ENCODE measurements at places on chromosomes 7 and 10.

DNA sequence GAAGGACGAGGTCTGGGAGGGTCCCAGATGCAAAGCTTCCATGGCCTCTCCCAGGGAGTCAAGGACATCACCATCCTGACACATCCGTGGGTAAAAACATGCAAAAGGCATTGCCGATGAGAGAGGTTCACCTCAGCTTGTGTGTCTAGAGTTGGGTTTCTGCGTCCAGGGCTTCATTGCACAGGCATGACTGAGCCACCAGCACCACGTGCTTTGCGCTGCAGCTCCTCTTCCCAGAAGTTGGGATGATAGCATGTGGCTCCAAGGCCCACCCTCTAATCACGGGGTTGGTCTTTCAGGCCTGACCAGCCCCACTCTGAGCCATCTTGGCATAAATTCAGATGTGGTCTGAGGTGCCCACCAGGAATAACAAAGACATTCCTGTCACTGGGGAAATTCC is 7.1 kb upstream of the RASGEF1A start:
- DNase-seq = no peak

- DNase-seq = peak; percentile 9
Observed at GRCh38 chr10:133442191-133442966, 11.4 kb upstream of the SCART1 start.

DNA sequence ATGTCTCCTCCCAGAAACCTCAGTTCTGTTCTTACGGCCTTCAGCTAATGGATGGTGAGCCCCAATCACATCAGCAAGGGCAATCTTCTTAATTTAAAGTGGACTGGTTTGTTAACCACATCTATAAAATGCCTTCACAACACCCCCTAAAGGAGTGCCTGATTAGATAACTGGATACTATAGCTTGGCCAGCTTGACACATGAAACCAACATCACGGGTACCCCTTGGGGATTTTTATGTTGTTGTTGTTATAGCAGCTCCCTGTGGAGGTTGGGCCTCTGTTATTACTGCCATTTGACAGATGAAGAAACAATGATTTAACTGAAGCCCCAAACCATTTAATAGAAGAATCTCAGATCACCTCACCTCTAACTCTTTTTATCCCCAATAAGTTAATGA is 26.8 kb downstream of the STRA8 start:
- no peak for DNase-seq

- no peak for DNase-seq
Observed at GRCh38 chr10:84440781-84441180, 112.4 kb downstream of the CCSER2 start.

DNA sequence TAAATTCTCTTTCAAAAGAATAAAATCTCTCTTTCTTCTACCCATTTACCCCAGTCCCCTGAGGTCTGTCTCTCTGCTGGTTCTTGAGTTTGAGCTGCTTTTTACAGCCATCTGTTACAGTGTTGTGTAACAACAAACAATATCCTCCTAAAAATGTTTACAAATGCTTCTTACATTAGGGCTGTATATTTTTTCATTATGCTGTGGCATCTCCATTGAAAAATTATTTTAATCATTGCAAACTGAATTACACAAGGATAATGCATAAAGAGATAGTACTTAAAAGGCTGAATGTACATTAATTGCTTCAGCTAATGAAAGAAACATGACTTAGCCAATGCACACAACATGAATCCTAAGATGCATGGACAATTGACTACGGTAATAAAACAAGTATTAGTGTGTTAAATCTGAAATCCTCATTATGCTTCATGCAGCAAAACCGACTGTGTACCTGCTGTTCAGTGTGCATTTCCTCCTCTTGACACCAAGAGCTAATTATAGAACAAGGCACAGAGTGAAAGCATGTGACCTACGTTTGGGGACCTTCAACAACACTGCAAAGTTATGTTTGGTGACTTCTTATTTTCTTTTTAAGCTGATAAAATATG is 181.7 kb upstream of the RHOBTB1 start:
- no peak for DNase-seq

Measured in breast epithelium (tissue), 4 donors.